ENCODE measurements at places on chromosomes 6 and 20.

GRCh38 chr6:93412452-93412851 lies 6.9 kb downstream of the EPHA7 start:
- DNase-seq = no peak

DNA sequence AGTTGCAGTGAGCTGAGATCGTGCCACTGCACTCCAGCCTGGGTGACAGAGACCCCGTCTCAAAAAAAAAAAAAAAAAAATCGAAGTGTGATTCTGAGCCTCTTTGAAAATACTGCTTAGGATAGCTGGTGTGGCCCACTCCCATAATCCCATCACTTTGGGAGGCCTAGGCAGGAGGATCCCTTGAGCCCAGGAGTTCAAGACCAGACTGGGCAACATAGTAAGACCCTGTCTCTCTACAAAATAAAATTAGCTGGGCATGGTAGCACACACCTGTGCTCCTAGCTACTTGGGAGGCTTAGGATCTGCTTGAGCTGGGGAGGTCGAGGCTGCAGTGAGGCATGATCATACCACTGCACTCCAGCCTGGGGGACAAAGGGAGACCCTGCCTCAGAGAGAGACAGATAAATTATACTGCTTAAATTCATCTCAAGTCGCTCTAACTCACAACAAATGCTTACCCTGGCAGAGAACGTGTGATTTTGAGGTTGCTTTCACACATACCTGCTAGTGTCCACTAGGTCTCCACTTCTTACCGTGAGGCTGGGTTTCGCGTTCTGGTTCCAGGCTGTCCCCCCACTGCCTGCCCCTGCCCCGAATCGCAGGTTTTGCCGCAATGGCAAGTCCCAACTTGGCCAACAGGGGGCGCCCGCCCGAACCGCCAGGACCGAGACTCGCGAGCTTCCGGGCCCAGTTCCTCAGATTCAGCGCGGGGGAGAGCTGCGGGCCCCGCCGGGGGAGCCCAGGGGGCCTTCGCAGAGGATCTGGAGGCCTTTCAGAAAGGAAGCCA lies 12.3 kb upstream of the TMC2 start:
- peak; percentile 67 for DNase-seq

GRCh38 chr6:152598901-152599537 lies 38.1 kb downstream of the SYNE1 start:
- peak; percentile 8 for DNase-seq

GRCh38 chr6:144778773-144779492 lies 493.8 kb downstream of the UTRN start:
- peak; percentile 15 for DNase-seq

- DNase-seq = no peak
Observed at GRCh38 chr6:136174510-136174909, 75.6 kb downstream of the MTFR2 start.

- no peak for DNase-seq
Observed at GRCh38 chr6:71015392-71015791, 58.5 kb upstream of the B3GAT2 start.

GRCh38 chr20:33551778-33552177 lies 61.9 kb downstream of the CBFA2T2 start:
- no peak for DNase-seq

DNA sequence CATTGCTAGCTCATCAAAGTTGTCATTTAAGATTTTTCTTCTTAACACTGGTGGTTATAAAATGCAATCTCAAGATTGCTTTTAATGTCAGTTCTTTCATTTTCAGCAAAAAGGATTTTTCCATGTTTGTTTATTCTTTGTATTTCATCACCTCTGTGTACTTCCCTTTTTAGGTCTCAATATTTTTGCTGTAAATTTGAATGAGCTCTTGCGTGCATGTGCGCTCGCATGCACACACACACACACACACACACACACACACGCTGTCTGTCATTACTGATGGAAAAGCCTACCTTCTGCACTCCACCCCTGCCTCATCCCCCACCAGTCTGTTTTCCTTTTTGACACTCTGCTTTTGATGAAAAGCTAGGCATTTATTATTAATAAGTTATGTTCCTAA lies 85.3 kb upstream of the FYN start:
- DNase-seq = no peak

DNA sequence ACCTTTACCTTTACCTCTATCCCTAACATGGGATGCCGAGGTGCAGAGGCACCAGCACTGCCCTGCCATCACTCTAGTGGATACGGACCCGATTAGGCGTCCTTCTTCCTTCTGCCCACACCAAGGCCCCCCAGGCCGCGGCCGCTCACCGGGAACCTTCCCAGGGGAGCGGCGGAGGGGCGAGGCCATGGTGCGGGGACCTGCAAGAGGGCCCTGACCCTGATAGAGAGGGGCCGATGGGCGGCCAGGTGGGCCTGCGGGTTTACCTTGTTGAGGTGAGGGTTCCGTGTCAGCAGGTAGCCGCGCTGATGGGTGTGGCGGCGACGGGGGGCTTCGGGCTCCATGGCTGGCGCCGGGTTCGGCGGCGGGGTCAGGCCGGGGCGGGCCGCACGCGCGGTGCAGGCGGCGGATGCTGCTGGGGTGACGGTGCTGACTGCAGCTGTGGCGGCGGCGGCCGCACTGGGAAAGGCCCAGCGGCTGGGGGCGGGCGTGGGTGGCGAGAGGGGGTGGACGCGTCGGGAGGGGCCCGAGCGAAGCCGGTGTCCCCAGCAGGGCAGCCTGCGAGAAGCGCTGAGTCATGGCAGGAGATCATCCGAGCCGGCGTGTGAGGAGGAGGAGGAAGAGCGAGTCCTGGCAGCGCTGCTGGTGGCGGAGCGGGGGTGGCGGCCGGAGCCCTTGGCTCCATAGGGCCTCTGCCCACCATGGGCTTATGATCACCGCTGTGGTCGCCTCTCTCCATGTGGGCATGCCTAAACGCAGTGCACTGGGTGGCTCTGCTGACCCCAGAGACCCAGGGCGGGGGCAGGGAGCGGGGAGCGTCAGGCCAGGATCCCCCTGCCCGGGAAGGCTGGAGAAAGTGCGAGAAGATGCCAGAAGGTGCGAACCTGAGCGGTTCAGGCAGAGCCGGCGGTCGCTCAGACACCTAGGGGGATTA lies at the start of gene ME1:
TSS of gene ME1 (minus strand) at position 441 of the 934 bp plus-strand sequence. CDS start at position 344, 97 bp downstream.
- peak; percentile 82 for DNase-seq

- DNase-seq = no peak
Observed at GRCh38 chr6:103617642-103618041, 1242.1 kb downstream of the HACE1 start.

GRCh38 chr6:105258816-105259215 lies 79.0 kb upstream of the POPDC3 start:
- no peak for DNase-seq

GRCh38 chr6:76439811-76440210 lies 367.3 kb upstream of the IMPG1 start:
- no peak for DNase-seq

- no peak for DNase-seq
Observed at GRCh38 chr6:150756173-150756572, 109.3 kb upstream of the MTHFD1L start.

DNA sequence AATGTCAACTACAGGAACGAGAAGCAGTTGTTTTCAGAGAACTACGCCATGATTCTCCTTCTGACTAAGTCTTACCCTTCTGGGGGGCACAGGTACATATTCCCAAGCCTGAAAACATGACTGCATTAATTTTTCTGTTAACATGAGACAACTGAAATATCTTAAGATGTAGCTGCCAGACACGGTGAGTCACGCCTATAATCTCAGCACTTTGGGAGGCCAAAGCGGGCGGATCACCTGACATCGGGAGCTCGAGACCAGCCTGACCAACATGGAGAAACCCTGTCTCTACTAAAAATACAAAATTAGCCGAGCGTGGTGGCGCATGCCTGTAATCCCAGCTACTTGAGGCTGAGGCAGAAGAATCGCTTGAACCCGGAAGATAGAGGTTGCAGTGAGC lies 21.7 kb downstream of the TBC1D20 start:
- no peak for DNase-seq

DNA sequence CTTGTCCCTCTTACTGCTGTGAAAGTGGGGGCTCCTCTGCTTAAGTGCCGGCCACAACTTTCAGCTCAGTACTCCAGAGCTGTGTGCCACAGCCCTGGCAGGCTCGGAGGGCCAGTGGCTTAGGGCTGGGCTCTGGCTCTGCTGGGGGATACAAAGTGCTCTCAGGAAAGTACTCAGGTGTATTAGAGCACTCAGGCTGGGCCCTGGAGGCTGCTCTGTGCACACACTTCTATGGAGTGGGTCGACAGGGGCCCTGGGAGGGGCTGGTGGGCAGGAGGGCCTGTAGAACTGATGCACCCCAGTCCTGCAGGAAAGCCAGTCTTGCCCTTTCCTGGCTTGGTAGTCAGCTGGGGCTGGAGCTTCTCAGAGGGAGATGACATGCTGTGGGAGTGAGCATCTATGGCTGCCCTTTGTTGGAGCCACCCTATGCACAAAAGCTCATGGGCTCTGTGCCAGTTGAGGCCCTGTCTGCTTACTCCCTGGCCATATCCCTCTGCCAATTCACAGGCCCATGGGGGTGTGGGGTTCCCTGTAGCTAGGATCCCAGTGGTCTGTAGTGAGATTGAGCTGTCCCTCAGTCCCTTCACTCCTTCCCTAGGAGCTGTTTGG lies 22.0 kb downstream of the CENPW start:
- no peak for DNase-seq

GRCh38 chr20:63454731-63455567 lies 17.5 kb downstream of the KCNQ2 start:
- DNase-seq = no peak

GRCh38 chr6:38554700-38555413 lies 84.9 kb downstream of the BTBD9 start:
- DNase-seq = peak; percentile 75

DNA sequence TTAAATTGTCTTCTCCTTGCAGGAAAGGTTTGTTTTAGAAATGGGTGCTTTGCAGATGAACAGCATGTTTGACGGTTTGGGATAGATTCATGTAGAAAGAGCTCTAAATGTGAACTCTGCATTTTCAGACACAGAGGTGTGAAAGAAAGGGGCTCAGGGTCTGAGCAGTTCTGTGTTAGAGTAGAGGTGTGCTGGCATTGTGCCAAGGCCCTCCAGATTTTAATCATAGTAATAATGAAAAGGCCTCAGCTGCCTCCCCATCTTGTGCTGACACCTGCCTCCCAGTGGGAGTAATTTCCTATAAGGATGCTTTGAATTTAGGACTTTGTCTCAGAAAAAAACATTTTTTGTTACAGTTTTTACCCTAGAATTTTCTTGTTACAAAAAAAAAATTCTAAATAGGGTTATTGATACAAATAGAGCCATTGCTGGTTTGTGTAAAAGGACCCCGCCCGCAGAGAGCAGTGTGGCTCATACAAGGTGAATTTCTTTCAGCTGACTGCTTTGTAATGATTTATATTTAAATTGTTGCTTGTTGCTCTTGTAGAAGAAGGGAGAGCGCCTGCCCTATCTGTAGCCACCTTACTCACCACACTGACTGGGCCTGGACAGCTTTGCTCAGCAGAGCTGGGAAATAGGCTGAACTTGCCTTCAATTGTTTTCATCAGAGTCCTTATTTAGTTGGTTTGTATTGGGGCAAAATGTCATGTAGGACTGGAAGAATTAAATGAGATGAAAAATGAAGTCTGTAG lies 294.5 kb downstream of the ZFAND3 start:
- DNase-seq = no peak

GRCh38 chr6:13272131-13273046 lies 55.9 kb downstream of the TBC1D7 start:
- no peak for DNase-seq

DNA sequence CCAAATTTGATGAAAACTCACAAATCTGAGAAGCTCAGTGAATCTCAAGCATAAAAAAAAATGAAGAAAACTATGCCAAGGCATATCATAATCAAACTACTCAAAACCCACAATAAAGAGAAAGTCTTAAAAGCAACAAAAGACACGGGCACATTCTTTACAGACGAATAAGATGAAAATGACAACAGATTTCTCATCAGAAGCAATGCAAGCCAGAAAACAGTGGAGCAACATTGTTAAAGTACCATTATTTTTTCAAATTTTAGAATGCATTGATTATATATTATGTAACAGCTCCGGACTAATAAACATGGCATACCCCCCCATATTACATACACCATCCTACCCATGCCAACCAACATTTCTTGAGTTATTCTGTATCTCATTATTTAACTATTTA lies 55.3 kb upstream of the INSM1 start:
- no peak for DNase-seq

DNA sequence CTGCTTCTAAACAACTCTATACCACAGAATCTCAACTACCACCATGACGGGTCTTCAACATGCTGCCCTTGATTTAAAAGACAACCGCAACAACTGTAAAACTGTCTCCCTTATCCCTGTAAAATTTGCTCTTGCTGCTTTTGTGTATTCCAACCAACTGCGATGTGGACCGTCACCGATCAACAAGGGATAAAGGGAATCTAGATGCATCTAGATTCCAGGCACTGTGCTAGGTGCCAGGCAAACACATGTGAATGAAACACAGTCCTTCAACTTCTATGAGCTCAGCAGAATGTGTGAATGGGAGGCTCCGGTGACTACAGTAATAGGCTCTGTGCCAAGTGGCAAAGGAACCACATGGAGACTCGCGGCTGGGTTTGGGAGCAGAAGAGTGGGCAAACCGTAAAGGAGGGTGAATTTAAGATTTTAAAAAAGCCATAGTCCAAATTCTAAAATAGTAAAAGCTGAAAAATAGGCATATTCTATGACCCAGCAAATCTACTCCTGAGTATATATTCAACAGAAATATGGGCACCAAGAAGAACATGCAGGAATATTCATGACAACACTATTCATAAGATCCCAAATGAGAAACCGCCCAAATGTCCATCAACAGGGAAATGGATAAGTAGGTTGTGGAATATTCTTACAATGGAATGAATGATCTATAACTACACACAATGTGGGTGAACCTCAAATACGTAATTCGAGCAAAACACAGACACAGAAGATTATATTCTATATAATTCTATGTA lies 3.7 kb upstream of the PRND start:
- no peak for DNase-seq

DNA sequence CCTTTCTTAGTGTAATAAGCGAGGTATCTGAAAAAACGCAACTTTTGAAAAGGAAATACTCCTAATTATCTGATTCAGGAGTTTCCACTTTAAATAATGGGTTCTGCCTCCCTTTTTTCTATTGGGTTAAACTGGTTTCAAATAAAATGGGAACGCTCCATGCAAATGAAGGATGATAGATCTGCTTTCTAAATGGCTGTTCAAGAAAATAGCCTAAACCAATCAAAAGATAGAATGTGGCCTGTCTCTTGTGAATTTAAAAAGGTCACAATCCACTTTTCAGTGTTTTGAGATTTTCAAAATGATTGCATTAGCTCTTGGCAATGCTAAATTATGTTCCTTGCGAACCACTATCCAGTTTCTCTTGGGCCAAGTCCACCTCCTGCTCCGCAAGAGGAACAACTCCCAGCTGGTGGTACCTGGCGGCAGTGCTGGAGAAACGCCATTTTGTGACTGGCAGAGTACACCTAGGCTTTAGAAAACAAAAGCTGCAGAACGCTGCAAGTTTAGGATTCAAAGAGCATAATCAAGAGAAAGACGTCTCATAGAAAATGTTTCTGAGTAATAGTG lies 56.7 kb downstream of the TRIM38 start:
- no peak for DNase-seq

GRCh38 chr6:85983032-85983659 lies 340.5 kb upstream of the SYNCRIP start:
- DNase-seq = no peak

Data from HFFc6 (cell line).